ENCODE measurements at places on chromosomes 3 and 15.

- DNase-seq: no peak
Observed at GRCh38 chr15:92025706-92026270, 172.3 kb downstream of the SLCO3A1 start.

- no peak for DNase-seq
Observed at GRCh38 chr15:72464251-72464650, 9.9 kb upstream of the ARIH1 start.

DNA sequence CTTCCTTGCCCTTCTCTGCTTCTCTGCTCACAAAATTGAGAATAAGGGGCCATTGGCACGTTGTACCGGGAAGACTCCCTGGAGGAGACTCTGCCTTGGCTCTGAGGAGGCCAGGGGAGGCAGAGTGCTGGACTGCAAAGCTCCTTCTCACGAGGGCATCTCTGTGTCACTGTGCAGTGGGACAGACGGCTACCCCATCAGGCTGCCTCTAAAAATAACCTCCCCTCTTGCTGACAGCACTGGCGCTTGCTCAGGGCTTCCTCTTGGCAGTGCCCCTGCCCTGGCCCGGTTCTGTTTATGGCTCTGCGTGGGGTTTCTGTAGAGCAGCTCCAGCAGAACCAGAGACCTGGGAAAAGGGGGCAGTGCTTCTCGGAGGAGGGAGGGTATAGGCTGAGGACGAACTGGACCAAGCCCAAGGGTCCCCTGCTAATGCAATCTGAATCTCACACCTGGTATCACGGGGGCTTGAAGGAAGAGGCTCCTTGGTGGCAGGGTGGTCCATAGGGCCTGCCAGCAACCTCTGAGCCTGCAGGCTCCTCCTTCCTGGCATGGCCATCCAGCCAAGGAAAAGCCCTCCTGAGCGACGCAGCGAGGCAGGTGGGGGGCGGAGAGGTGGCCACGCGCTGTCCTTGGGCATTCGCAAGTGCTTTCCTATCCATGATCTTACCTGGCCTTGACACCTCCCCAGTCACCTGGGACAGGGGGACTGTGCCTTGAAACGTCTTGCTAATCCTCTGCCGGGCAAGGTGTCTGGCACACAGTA is 63.3 kb upstream of the TLE3 start:
- DNase-seq: no peak

- DNase-seq: no peak
Observed at GRCh38 chr15:35107561-35107960, 22.5 kb upstream of the NANOGP8 start.

DNA sequence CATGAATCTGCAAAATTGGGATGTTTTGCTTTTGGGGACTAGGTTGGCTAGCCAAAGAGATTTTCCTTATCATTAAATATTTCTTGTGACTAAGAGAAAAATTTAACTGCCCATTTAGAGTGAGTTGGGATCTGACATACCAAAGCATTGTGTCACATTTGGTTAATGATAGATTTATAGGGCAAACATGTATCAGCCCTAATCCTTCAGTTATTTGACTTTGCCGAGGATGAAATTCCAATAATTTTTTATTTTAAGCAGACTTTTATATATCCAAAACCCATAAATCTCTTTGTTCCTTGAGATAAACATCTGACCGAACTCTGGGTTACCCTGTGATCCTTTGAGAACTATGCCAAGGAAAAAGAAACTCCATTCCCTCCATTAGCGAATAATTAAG is 218.9 kb downstream of the CDIN1 start:
- DNase-seq: no peak

DNA sequence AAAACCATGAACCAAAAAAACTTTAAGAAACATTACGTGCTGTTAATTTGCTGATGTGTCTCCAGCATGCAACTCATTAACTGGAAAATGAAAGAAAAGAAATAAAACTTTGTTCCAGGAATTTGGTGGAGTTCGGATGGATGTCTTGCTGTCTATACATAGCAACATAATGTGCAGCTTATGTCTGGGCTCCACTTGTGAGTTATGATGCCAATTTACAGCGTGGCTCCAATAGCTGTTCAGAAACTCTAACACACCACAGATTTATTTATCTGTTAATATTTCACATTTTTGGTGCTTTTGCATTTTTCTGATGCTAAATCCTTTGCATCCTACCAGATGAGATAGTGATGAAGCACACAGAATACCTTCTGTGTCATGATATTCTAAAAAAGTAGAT is 45.1 kb downstream of the MAP4 start:
- DNase-seq: no peak

DNA sequence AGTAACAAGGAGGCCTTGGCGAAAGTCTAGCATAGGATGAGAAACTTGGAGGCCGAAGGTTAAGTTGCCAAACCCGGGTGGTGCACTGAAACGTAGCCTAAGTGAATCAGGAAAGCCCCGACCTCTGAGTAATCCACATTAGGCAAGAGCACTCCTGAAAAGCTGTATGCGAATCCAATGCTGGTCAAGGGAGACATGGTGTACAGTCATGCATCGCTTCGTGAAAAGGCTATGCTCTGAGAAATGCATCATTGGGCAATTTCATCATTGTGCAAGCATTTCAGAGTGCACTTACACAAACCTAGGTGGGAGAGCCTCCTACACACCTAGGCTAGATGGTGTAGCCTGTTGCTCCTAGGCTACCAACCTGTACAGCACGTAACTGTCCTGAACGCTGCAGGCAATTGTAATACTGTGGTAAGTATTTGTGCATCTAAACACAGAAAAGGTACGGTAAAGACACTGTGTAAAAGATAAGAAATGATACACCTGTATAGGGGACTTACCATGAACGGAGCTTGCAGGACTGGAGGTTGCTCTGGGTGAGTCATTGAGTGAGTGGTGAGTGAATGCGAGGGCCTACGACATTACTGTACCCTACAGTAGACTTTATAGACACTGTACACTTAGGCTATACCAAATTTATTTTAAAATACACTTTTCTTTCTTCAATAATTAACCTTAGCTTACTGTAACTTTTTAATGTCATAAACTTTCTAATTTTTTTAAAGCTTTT is 222.5 kb downstream of the SHQ1 start:
- DNase-seq: no peak

- DNase-seq: no peak
Observed at GRCh38 chr3:170508839-170509238, 77.0 kb downstream of the SLC7A14 start.

- DNase-seq: peak; percentile 20
Observed at GRCh38 chr15:50135031-50135551, 16.1 kb upstream of the ATP8B4 start.

DNA sequence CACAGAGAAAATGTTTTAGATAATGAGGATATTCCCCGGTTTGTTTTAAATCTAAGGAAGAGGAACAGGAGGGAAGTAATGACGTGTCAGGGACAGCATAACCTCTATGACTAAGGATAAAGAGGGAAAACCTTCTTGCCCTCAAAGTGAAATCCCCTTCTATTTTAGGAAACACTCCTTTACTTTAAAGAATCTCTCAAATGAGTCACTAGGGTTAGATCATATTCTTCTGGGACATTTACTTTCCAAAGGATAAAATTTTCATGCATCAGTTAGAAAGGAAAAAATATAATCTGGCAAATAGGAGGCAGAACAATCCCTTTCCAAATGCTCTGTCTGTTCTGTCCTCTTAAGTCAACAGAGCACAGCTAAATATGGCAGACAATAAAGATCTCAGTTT is 43.2 kb upstream of the UBE2E2 start:
- no peak for DNase-seq

- no peak for DNase-seq
Observed at GRCh38 chr15:66682865-66683264, 19.2 kb upstream of the SMAD6 start.

DNA sequence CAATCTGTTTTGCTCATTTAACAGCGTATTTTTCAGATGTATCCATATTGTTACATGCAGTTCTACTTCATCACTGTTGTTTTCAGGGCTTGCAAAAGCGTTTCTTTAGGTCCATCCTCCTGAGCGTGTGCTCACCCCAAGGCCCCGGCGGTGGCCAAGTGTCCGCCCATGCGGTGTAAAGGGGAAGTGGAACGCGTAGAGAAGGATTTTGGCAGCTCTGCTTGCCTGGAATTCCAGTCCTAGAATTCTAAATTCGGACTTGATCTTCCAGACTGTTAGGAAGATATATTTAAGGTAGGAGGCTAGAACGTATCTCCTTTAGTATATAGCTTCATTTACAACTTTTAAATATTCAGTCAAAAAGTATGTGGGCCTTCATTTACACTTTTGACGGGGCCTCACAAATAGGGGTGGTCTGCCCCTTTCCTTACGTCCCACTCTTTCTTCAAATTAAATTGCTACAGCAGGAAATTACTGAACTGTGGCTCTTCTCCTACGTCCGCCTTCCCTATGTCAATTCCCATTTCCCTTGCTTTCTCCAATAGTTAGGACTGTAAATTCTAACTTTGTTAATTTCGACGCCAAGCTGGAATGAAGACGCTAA is 609 bp upstream of the TBC1D23 start:
- no peak for DNase-seq

GRCh38 chr3:53155760-53156159 is 5.2 kb upstream of the PRKCD start:
- no peak for DNase-seq

- no peak for DNase-seq
Observed at GRCh38 chr3:193262707-193263106, 21.7 kb downstream of the PLAAT1 start.

DNA sequence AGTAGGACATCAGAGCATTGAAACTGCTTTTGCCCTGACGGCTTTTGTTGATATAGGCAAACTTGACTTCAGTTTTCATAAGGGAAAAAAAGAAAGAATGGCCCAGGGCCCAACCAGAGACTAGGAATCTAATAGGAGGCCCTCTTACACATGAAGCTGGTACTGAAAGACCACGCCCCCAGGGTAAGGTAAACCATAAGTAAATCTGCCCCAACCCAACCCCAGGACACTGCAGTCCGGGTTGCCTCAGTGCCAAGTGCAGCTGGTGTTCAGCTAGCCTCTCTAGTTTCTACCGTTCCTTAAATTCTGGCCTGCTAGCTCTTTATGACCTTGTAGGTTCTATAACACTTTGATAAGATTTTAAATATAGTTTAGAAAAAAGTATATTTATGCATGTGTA is 136.7 kb downstream of the AQP9 start:
- DNase-seq: no peak

- DNase-seq: no peak
Observed at GRCh38 chr3:172448661-172449465, 607 bp upstream of the GHSR start.

GRCh38 chr3:197495499-197495898 is 60.3 kb downstream of the BDH1 start:
- DNase-seq: no peak

- DNase-seq: no peak
Observed at GRCh38 chr3:140914384-140914945, 27.2 kb upstream of the SLC25A36 start.

- no peak for DNase-seq
Observed at GRCh38 chr3:128399221-128399915, 67.3 kb downstream of the DNAJB8 start.

DNA sequence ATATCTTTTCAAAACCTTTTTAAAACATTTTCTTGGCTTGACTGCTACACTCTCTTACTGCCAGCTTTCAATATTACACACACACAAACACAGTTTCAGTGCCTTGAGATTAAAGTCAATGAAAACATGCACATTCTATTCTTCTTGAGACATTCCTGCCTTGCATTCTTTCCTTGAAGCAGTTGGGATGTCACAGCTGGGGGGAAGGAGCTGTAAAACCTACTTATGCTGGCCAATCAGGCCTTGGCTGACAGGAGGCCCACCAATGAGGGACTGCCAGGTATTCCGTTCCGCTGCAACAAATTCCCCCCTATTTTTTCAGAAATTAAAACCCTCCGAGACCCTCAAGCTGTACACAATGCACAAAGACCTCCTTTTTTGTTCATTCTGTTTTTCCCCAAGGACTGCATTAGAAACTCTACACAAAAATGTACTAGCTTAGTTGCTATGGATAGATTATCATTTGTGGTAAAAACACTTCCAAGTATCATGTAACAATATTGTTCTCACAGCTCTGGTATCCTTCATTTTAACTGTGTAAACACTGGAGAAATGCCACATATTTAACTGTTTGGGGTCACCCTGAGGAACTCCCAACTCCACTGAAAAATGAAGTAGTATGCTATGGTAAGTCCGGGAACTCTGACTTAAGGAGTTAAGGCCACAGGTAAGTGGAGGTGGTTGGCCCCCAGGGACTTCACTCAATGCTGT is 18.5 kb downstream of the FSTL1 start:
- no peak for DNase-seq

DNA sequence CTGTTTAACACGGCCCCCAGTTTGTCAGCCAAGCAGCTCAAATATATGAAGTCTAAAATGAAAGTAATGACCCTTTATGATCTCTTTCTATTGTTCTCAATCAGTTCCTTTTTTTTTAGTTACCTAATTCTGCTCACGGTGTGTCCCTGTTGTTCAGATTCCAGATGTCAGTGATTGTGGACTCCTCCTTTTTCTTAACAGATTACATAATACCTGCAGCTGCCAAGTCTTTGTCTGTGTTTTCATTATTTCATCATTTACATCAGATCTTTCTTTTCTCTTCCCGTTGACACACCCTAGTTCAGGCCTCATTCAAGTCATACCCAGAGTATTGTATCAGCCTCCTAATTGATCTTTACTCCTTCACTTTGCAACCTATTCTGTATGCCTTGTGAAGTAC is 56.1 kb upstream of the SKIL start:
- no peak for DNase-seq

DNA sequence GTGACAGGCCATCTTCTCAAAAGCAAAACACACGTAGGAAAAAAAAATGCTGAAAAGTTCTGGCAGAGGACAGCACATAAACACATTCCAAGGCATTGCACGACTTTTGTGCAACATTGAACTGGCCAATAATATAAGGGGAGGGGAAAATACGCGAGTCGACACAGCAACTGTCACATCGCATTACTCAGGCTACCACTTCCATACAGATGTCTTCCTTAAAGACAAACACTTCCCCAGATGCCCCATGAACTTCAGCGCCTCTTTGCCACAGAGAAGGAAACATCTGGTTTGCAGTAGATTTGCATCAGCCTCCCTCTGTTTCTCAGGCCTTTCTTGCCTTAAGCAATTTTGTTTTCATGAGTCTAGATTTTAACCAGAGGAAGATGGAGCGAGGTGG is 144.4 kb upstream of the IGF1R start:
- no peak for DNase-seq

DNA sequence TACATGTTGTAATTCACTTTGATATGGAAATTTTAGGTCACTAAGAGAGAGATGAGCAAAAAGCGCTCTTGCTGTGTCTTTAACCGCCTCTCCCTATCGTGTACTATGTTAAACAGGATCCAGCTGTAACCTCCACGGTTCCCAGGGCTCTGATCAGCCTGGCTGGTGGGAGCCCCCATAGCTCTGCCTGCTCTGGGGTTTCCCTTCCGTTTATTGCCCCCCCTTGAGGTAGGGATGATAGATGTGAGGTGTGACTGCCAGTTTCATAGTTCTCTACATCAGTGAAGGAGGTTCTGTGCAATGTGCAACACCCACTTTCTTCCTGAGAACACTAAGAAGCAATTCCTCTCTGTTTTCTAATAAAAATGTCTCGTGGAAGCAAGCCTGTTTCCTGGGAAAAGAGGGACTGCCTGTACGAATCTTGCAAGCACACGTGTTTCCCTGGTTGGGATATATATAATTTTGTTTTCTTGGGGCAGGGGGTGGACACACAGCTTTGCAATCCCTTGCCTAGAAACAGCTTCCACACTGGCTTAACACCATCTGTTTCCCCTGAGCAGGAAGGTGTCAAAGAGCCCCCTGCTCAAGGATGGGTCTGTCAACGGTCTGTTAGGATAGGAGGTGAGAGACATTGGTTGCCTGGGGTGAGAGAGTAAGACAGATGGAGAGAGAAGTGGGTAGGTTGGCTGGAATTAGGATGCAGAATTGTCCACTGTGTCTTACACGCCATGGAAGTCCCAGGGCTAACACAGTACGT is 23.8 kb downstream of the CORO2B start:
- no peak for DNase-seq
